Kidney tubule cell (primary cell): ENCODE measurements at places on chromosomes 6 and 20.
A peak's percentile ranks its signal among the peaks of the same experiment; 100 is the strongest.

DNA sequence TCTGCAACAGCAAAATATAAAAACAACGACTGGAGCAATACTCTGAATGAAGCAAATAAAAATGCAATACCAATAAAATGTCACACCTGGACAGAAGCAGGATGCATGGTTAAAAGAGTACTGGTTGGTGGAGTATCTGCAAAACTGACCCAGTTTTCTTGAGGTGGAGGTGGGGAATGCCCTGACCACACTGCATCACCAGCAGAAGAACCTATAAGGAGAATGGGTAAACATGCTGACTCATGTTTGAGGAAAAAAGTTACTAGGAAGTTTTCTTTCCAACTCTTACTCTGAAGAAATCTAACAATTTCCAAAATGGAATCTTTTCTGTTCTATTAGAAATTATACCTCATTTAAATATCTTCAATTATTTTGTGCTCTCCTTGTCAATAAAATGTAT lies 43.6 kb downstream of the REPS1 start:
- peak; percentile 75 for DNase-seq

- DNase-seq: no peak
Observed at GRCh38 chr6:142008781-142009180, 123.9 kb upstream of the GJE1 start.

- no peak for DNase-seq
Observed at GRCh38 chr6:130575971-130576370, 210.2 kb downstream of the TMEM200A start.

- DNase-seq: no peak
Observed at GRCh38 chr6:170068496-170068895, 222.4 kb downstream of the DLL1 start.

DNA sequence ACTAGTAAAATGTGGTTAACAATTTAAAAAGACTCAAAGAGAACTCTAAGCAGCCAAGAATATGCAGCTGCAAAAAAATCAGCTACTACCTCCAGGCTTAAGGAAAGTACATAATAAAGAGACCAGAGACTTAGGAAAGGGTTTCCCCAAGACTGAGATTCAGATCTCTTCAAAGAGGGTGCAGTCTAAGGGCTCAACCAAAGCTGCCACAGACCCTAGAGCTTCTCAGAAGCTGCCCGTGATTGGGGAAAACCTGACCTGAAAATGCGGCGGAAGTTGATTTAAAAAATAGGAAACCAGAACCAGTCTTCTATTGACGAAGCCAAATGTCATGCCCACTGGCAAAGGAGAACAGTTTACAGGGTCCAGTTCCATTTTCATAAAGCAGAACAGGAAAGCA lies 516.8 kb upstream of the MARCKS start:
- DNase-seq: no peak

- peak; percentile 64 for DNase-seq
Observed at GRCh38 chr6:9914951-9915350, 499.9 kb downstream of the TFAP2A start.

DNA sequence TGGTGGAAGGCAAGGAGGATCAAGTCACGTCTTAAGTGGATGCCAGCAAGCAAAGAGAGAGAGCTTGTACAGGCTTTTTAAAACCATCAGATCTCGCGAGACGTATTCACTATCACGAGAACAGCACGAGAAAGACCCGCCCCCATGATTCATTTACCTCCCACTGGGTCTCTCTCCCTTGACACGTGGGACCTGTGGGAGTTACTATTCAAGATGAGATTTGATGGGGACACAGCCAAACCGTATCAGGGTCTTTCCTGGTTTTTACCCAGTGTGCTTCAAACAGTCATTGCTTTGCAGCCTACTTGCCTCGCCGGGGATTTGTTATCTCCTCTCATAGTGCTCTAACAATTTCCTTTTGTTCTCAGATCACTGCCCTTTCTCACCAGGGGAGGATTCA lies 108.2 kb downstream of the UST start:
- DNase-seq: no peak

- peak; percentile 56 for DNase-seq
Observed at GRCh38 chr20:47198254-47198671, 158.2 kb downstream of the ZMYND8 start.

DNA sequence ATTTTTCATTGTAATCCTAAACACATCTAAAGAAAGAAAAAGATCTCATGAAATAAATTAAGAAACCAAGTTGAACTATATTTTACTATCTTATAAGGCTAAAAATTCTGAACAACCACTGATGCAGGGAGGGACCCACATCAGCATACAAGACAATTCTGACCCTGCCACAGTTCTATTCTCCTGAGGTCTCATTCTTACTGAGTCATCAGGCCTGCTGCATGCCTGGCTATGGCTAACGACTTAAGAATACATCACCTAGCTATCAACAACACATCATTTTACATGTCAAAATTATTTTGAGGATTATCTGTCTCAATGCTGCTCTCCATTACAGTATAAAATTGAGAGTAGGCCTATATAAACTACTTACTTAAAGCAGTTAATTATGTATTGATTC lies 52.9 kb downstream of the FBXL4 start:
- peak; percentile 49 for DNase-seq

DNA sequence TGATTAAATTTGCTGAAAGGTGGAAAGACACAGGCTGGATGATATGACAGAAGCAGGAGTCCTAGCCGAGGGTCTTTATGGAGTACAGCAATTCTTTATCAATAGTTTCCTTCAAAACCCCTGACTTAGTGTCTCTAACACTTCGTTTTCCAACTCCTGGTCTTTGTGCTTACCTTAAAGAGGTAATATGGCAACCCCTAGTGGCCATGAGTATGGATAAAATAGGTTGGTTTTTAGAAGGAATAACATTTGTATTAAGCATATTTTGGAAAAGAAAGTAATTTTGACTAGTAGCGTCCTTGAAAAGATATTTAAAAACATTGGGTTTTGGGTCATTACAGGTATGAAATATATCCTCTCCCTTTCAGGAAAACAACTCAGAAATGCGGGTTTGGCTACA lies 51.9 kb downstream of the VGLL2 start:
- peak; percentile 38 for DNase-seq

DNA sequence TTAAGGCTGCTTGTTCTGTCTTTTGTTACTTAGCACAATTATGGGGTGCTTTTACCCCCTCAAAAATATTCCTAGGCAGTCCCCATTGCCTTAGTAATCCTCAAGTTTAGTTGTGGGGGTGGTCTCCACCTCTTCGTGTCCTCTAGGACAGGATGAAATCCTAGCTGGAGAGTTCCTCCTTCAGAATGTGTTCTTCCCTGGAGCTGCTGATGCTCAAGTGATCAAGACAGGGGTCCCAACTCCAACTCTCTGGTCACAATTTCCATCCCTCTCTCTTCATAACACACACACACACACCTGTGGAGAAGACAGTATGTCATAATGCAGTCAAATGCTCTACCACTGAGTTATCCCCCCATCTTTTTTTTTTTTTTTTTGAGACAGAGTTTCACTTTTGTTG lies 280.7 kb downstream of the UST start:
- DNase-seq: no peak

DNA sequence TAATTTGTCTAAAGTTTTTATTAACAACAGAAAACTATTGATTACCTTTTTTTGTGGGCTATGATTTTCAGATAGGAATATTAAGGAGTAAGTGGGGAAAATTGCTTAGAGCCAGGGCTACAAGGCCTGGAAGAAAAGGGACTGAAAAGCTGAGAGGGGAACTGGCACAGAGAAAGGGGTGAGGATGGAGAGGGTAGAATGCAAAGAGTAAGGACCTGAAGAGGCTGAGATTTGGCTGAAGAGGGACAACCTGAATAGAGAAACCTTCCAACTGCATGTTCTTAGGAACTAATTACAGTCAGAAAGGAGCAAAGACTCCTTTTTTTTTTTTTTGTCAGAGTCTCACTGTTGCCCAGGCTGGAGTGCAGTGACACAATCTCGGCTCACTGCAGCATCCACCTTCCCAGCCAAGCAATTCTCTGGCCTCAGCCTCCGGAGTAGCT lies 16.7 kb downstream of the BTN2A1 start:
- no peak for DNase-seq

- peak; percentile 83 for DNase-seq
Observed at GRCh38 chr6:39882531-39882899, 51.7 kb downstream of the MOCS1 start.

DNA sequence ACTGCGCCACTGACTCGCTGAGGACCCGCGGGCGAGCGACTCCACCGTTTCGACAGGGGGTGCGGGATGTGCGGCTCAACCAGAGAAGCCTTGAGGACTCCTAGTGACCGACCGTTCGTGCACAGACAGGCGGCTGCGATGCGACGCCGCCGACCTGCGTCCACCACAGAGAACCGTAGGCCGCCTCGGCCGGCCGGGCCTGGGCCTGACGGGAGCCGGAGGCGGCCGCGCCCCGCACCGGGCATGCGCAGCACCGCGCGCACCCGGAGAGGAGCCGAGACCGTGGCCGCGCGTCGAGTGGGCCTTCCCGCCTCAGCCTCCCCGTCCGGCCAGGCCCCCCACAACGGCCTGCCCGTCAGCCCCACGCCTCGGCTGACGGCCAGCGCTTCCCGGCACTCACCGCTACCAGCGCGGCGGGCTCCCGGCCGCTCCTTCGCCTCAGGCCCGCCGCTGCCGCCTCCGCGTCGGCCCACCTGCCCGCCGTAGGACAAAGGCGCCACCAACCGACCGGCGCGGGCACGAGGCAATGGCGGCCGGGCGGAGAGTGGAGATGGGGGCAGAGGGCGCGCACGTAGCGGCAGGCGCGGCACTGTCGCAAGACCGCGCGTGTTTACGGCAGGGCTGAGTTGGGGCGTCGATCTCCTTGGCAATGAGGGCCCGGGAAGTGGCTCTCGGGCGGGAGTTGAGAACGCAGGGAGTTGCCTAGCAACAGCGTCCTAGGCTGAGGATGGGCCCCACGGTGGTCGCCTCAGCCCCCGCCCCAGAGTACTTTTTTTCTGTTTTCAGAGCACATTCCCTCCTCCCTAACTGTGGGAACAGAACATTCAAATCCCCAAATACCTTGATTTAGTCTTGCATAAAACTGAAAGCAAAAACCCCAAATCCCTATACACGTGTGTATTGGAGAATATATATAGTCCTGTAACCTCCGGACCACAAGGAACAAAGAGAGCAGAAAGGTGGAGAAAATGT lies at the start of gene NCOA5:
TSS of gene NCOA5 (minus strand) at position 546 of the 972 bp plus-strand sequence. CDS start 10,538 bp downstream, outside the sequence.
- DNase-seq: peak; percentile 96

DNA sequence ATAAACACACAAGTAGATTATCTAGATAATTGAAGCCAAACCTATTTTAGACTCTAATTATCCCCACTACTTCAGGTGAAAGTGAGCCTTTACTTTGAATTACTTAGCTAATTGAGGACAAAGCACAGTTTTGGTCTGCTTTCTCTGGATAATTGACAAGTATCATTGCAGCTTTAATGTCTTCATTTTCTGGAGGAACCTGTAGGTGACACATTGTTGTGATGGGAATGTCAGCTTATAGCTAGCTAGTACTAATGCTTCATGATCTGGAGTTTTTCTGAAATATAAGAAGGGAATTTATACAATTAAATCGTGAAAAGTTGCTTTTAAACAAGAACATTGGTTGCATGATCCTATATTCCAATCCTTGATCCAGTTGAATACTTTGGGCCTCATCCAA lies 319.3 kb upstream of the CITED2 start:
- no peak for DNase-seq

GRCh38 chr20:58699623-58700107 lies 7.1 kb downstream of the NPEPL1 start:
- DNase-seq: no peak

DNA sequence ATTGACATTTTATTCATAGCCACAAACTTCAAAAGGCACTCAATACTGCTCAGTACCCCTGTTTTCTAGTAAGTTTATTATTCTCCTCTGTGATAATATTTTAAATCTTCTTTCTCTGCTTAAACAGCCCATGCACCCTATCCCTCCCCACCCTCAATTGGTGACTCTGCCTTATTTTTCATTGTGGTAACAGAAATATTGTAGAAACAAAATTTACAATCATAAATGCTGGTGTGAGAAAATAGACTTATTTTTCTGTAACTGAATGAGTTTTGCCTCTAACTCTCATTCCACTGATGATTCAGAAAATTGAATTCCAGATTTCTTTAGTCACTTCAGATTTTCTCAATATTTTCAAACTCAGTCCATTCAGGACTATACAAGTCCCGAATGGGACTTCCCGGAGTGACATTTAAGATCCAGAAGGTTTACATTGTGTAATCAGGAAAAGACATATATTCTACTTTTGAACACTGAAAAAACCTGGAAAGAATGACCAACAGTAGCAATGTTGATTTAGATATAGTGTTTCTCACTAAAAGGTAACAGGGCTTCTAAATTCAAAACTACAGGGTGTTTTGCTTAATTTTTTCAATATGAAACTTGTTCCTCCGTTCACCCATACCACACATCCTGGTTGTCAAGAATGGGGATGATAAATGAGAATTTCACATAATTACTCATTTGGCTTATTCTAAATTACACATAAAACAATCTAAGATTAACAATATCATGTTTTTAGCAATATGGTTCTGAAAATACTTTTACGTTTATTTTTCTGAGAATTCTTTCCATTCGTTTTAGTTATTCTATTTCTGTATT lies 34.8 kb upstream of the UST start:
- DNase-seq: no peak

DNA sequence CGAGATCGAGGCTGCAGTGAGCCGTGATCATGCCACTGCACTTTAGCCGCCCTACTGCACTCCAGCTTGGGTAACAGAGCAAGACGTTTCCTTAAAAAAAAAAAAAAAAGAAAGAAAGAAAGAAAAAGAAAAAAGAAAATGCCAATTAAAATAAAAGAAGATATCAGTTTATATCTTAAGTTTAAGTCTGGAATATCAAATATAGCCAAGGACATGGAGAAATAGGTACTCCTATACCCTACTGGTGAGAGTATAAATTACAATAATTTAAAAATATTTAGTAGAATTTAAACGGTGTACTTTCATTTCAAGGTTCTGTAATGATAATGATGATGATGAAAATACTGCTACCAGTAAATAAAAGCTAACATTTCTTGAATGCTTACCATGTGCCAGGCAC lies 3.8 kb upstream of the TRIM31 start:
- DNase-seq: no peak

DNA sequence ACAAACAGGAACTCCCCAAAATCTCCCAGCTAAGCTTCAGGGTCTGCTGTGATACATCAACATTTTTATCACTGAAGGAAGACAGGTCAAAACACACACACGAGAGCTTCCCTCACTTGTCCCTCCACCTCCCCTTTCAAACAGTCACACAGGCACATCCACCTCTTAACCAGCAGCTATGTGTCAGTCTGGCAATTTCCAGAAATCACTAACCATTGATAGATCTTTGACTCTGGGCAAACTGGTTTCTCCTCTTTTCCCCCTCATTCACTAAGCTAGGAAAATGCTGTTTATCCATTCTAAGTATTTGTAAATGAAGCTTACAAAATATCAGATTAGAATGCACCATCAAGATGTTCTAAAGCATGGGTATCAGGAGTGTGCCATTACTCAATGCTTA lies 87.8 kb downstream of the DCDC2 start:
- peak; percentile 24 for DNase-seq
